ENCODE measurements at places on chromosomes 7 and 10.

GRCh38 chr7:147810269-147810668, 780.3 kb upstream of the C7orf33 start:
- no peak for ATAC-seq

DNA sequence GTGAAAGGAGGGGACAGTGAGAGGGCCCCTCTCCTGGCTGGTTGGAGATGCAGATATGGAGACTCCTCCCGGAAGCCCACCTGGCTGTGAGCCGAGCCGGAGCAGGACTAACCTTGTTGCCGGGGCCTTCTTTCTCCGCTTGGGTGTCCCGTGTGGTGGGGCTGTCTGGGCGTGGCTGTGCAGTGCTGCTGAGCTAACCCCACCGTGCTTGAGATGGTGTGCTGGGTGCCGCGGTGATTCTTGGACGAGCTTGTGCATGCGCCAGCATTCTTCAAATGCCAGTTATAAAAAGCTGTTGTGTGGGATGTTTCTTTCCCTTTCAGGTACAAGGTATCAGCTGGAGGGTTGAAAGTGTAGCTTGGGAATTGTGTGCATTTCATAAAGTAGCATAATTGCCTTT, 48.8 kb downstream of the DAGLB start:
- ATAC-seq: no peak

GRCh38 chr10:84356928-84357327, 28.5 kb downstream of the CCSER2 start:
- no peak for ATAC-seq

DNA sequence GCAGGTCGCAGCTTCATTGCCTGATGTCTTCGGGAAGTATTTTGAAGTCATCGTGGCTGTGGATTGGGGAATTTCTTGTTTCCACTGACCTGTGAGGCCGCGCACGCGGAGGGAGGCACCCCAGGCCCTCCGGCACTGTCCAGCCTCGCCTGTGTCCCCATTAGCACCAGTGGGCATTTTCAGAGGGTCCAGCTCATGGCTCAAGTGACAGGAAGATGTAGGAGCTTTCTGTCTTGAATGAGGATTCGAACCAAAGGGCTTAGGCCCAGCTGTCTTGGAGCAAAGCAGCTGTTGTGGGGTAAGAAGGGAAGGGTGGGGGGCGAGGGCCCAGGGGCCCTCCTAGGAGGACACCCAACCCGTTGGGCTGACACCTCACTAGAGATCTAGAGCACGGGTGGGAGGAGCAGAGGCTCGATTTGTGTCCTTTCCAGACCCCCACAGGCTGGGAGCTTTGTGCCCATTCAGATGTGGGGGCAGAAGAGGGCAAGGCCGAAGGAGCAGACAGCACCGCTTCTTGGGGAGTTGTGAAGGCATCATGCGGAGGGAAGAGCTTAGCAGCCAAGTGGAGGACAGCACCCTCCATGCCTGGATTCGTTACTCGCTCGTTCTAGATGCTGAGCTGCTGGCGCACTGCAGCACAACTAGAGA, 914 bp downstream of the ZNF37A start:
- no peak for ATAC-seq
